ENCODE measurements at places on chromosomes 3 and 15.

DNA sequence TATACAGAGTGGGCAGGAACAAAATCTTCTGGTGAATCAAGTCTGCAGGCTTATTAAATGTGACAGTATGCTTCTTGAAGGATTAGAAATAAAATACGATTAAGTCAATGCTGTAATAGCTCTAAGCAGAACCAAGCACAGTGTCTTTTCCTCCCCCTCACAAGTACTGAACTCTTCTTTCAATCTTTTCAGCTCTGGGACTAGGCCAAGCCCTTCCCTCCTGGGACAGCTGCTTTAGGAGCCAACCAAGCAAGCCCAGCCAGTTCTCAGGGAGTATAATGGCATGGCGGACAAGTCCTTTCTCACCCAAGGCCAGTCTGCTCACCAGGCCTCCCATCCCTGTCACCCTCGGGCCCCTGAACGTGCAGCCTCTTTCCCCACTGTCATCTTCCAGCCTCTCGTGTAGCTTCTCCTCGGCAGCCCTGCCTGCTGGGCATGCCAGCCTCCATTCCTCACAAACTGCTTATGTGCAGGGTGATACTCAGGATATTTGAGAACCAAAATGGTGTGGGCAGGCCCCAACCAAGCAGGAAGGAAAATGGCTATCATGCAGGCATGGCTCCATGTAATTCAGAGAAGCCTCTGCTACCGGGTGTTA lies 8.4 kb upstream of the PPP1R2 start:
- DNase-seq = peak; percentile 28

GRCh38 chr3:69719587-69720122 lies 19.6 kb upstream of the MITF start:
- DNase-seq = no peak

DNA sequence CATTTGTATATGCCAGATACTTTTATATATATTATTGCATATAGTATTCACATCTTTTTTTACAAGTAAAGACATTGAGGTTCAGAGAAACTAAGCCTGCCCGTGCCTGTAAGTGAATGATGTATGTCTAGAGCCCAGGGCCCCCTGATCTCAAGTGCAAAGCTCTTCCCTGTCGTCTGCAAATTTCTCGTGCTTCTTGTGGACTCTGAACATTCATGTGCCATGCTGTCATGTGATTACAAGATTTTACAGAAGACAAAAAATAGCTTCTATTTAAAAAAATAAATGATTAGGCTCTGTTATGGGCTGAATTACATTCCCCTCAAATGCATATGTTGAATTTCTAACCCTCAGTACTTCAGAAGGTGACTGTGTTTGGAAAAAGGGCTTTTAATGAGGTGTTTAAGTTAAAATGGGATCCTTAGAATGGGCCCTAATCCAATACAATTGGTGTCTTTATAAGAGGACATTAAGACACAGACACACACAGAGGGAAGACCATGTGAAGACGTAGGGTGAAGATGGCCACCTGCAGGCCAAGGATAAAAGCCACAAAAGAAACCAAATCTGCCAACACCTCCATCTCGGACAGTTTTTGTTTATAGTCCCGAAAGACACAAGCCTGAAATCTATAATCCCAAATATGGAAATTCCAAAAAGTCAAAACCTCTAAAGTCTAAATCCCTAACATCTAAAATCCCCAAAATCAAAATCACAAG lies 3.9 kb upstream of the MASP1 start:
- no peak for DNase-seq

DNA sequence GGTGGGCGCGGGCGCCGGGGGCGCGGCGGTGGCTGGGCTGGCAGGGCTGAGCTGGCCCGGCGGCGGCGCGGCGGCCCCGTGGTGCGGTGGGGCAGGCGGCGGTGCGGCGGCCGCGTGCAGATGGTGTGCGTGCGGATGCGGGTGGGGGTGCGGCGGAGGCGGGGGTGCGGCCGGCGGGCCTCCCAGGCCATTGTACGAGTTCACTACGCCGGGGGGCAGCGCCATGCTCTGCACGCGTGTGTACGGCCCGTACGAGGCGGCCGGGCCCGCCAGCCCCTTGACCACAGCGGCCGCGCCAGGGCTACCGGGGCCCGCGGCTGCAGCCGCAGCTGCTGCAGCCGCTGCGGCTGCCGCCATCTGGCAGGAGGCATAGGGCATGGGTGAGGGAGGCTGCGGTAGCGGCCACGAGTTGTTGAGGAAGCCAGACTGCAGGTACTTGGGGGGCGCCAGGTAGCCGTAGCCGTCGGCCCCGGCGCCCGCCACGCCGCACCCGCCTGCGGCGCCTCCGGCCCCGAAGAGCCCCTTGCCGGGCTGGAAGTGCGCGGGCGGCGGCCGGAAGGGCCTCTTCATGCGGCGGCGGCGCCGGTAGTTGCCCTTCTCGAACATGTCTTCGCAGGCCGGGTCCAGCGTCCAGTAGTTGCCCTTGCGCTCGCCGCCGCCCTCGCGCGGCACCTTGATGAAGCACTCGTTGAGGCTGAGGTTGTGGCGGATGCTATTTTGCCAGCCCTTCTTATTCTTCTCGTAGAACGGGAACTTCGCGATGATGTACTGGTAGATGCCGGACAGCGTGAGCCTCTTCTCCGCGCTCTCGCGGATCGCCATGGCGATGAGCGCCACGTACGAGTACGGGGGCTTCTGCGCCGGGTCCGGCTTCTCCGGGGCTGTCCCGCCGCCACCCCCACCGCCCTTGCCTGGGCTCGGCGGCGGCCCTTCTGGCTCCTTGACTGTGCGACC lies 951 bp downstream of the FOXL2 start:
- peak; percentile 58 for DNase-seq

DNA sequence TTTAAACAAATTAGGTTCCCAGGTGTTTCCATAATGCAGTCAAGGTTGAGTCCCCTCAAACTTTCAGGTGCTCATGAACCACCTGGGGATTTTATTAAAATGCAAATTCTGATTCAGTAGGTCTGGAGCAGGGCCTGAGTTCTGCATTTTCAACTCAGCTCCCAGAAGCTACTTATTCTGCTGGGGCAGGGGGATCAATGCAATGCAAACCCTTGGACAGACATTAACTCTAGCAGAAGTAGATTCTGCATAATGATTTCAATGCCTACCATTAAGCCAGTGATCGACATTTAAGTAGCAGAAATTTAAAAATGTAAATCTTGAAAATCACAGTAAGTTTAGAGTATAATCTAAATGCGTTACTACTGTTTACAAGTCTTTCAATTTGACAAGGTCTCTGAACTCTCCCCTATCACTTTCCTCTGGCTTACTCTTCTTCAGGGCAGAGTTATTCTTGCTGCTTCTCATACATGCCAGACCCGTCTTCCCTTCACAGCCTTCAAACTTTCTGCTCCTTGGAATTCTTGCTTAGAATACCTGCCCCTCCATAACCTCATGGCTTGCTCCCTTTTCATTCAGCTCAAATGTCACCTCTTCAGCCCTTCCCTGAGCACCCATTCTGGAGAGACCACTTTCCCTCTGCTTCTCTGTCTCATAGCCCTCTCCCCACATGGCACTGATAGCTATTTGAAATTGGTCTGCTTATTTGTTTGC lies 19.3 kb upstream of the DPPA4 start:
- DNase-seq = no peak

- peak; percentile 41 for DNase-seq
These were observed 2.7 kb downstream of the TYRO3 start for GRCh38 chr15:41561777-41562145.

DNA sequence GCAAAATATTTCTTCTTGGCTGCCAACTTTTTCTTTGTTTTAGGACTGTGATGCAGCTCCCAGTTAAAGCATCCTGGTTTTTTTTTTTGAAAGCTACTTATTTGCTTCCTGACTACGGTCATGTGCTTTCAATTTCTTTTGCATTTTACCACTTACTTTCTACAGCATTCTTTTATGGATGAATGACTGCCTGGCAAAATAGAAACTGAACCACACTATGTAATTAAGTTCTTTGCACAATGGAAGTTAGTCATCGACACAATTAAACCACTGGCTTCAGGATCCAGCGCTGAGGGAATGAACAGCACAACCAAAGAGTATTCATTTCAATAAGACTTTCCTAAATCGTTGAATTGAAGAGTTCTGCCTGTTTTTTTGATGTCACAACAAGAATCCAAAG lies 82.2 kb upstream of the EPHA3 start:
- DNase-seq = peak; percentile 56
